Stimulated activated naive CD8-positive, alpha-beta T cell treated with anti-CD3 and anti-CD28 coated beads, Interleukin-15, amount 100 ng/mL, for 72 hours (primary cell): ENCODE measurements at places on chromosomes 13 and 19.

- DNase-seq: no peak
Measured at GRCh38 chr13:48116808-48117207, 21.9 kb upstream of the MED4 start.

DNA sequence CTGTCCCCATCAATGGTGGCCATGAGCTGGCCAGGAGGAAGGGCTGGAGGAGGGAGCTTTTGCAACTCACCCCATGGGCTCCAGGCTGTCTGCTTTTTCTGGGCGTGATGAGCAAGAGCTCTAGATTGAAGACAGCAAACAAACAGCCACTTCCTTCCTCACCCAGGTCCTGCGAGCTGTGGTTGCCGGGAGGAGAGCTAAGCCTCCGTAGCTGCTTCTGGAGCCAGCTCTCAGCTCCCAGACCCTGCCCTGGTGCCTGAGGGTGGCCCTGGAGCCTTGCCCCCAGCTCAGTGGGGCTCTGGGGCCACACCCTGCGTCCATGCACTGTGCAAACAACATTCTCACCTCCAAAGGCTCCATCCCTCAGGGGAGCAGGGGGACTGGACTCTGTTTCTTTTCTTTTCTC lies 6.2 kb downstream of the MYO1F start:
- DNase-seq: no peak

DNA sequence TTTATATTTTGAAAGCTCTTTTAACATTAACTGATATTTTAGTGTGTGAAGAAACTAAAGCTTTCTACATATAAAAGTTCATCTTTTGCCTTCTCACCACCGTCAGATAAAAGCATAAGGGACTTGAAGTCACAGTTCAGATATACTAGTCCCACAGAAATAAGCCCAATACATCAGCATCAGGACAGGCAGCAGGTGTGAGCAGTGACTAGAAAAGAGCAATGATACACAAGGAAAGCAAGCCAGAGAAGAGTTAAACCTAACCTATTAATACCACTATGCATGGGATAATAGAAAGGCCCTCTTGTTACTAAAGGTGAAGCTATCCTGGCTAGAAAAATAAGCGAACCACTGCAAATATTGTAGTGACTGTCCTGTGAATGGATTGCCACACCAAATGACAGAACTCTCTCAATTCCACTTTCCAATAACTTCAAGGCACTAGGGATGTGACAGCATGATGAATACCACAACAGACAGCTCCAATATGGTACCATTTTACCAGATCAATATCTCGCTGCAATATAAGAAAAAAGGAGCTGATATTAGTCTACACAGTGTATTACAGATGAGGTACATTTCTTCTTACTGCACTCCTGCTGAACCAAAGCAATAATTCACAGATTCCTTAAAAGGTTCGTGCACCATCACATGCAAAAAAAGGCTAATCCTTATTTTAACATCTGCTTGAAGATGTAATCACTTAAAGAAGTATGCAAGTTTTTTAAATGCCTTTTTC lies 114.1 kb downstream of the DACH1 start:
- DNase-seq: no peak

DNA sequence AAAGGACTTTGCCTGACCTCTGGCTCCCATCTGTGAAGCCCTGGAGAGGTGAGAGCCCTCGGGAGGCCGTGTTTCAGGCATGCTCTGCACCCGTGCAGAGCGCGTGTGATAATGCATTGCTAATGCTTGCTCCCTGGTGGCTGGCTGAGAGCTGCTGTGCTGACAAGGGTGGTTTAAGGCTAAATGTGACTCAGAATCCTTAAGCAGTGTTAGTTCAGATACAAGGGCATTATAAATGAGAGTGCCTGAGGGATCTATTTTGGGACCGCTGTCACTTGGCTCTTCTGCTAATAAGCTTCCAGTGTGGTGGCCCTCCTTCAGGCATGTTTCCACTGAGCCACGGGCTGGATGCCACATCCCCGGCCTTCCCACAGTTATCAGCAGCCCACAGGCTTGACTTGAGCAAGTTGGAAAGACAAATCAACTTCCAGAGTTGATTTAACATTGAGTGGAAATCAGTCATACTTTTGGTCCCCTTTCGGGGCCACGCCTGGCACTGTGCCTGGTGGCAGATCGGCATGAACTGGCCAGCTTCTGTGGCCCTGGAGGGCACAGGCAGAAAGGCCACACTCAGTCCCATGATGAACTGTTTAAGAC lies 17.0 kb downstream of the ALOX5AP start:
- DNase-seq: no peak

GRCh38 chr13:27573265-27573664 lies 47.1 kb downstream of the LNX2 start:
- DNase-seq: no peak

GRCh38 chr19:15623711-15624318 lies 8.8 kb downstream of the CYP4F8 start:
- DNase-seq: no peak

DNA sequence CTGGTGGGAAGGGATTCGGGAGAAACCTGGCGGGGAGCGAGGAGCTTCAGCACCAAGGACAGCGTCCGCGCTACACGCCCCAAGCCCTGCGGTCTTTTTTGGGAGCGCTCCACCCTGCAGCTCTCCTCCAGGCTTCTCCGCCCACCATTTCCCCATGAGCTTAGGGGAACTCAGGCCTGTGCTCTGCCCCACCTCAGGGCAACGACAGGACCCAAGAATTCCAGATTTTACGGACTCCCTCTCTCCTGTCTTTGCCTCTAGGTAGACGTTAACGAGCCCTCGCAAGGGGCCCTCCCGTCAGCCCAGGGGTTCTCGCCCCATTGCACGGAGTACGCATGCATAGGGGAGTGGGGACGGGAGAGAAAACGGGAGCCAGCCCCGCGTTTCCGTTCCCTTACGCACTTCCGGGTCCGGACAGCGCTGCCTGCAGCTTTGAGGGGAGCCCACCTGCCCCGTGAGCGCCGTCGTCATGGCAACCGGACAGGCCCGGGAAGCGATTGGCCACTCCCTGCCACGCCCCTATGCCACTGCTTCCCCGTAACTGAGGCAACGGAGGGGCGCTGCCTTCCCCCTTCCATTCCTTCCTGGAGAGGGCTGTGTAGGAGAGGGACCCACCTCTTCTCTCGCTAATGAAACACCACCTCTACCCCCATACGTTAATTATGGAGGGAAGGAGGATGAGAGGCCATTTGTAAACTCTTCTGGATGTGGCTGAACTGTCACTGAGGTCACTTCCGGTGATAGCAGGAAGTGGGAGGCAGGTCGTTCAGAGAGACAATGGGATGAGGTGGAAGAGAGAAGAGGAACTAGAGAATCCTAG lies 20.8 kb downstream of the NOVA2 start:
- peak; percentile 52 for DNase-seq
